ENCODE measurements at places on chromosomes 1 and 21.

GRCh38 chr1:93171549-93172034 is 8.6 kb downstream of the TMED5 start:
- no peak for DNase-seq

- no peak for DNase-seq
Observed at GRCh38 chr1:165253818-165254254, 102.7 kb downstream of the LMX1A start.

DNA sequence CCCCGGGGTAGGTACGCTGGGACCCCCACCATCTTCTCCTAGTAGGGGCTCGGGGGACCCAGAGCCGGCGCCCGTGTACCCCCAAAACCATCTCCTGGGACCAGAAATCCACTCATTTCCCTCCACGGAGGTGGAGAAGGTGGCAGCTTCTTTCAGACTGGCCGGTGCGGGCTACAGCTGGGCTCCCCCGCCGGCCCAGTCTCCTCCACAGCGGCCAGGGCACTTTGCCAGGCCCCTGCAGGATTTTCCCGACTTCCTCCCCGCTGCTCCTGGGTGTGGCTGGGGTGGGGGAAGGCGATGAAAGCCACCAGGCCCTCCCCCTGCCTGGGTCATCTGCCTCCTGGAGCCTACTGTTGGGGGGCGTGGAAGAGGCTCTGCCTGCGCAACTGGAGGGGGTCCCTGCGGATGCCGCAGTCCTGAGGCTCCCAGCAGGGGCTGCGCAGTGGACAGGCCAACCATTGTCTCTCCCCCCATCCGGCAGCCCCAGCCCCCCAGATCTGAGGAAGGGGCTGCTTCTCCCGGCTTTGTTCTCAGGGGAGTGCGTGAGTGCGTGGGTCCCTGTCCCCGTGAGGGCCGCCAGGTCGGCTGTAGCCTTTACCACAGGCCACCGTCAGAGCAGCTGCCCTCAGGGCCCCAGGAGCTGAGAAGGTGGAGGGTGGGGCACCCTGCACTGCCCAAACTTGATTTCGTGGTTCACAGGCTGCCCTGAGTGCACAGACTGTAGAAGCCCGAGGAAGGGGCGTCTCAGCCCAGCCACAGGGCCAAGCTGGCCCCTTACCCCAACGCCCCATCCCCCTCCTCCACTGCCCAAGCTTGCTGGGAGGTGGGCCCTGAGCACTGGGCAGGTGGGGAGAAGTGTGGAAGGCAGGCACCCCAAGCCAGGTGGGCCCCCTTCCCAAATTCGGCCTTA is 1.3 kb downstream of the AGRN start:
- DNase-seq, result no peak

DNA sequence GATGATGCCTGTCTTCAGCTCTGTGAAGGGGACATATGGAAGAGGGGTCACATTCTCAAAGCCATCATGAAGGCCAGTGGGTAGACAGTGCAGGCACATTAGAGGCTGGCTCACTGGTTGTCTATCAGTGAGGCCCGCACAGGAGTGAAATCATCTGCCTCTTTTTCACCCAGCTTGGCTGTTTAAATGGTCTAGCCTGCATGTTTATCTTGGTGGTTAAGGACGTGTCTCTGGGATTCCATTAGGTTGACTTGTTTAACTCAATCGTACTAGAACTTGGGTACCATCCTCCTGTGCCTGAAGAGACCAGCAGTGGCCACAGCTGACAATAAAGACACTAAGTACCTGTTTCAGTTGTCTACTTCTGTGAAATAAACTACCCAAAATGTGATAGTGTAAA is 219.3 kb downstream of the PLPP3 start:
- DNase-seq, result no peak

DNA sequence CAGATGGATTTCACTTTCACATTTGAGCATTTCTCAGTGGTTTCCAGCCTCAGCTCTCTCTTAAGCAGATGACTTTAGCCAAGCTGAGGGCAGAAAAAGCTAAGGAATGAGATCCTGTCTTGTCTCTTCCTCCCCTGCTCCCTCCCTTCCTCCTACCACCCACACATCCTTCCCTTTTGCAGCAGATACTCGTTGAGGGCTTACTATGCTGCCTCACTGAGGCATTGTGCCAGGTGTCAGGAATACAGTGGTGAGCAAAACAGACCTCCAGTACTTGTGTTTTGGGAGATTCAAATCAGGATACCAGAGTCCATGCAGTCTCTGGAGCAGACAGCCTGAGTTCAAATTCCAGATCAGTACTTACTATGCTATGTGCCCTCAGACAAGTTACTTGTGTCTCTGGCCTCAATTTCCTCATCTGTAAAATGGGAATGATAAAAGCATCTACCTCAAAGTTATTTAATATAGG is 43.2 kb downstream of the KIF26B start:
- DNase-seq, result no peak
